ENCODE measurements at places on chromosomes 5 and 9.

DNA sequence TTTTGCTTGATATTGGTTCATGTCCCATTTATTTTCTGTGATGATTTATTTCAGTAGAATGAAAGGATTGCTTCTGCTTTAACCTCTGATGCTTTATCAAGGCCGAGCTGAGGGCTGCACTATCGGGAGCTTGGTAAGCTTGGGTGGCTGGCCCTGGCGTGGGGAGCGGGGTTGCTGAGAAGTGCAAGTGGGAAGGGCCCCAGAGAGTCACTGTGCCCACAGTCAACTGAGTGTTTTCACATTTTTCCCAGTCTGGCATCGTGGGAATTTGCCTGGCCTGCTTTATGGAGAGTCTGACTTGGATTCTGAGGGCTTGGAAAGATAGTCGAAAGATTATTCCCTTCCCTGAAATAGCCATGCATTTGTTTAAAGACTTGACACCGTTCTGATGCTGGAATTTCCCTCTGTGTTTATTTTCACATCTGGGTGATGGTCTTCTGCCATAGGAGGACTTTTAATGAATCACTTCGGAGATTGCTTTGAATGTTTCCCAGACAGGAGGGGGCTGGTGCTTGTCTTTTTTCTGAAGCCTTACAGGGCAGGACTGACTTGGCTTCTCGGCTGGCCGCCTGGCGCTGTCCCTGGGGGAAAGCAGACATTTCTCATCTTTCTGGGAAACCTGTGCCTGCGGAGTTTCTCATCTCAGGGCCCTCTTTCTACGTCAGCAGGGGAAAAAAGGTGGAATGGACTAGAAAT lies 139.0 kb downstream of the BOD1 start:
- DNase-seq = no peak

GRCh38 chr5:32960340-32961058 lies 249.4 kb downstream of the NPR3 start:
- no peak for DNase-seq

DNA sequence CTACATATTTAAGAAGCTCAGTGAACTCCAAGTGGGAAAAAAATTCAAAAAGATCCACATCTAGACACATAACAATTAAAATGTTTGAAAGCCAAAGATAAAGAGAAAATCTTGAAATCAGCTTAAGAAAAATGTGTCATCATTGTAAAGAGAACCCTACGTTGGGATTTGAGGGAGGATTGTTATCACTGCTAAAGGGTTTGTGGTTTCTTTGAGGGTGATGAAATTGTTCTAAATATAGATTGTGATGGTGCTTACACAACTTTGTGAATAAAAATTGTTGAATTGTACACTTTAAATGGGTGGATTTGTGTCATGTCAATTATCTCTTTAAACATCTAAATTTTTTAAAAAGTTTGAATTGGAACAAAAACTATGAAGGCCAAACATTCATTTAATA lies 92.2 kb upstream of the ADAMTS19 start:
- no peak for DNase-seq

DNA sequence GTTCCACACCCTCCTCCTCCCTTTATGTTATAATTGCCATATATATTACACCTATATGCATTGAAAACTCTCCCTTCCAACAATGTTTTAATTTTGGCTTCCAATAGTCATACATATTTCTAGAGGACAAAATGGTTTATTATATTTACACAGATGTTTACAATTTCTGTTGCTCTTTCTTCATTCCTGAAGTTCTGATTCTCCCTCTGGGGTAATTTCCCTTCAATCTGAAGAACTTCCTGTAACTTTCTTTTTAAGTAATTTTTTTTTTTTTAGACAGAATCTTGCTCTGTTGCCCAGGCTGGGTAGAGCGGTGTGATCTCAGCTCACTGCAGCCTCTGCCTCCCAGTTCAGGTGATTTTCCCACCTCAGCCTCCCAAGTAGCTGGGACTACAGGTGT lies 173.0 kb upstream of the MAP1B start:
- no peak for DNase-seq

DNA sequence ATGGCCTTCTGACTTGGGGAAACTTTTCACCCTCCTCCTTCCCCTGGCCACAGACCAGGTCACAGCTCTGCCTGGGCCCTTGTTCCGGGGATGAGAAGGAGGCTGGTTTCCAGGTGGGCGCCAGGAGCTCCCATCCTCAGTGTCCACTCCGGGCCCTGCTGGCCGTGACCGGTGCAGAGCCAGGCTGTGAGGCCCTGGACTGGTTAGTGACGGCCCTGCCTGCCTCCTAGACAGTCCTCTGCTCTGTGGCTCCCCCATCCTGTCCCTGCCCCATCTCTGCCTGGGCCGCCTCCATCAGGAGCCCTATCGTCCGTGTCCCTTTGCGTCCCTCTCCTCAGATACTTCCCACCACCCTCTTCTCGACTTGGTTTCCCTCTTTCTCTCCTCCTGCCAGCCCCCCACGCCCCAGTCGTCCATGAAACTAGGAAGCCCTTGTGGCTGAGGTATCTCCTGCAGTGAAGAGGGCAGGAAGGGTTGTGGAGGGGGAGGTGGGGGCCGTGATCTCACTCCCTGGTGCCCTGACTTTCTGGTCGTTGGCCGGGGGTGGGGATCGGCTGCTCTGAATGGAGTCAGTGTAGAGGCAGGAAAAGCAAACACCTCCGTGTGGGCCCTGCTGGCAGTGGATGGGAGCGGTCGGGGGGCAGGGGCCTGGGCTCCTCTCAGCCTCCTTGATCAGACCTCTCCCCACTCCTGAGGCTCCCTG lies 15.4 kb upstream of the CERCAM start:
- DNase-seq = no peak

- DNase-seq = no peak
Measured at GRCh38 chr5:177445052-177445916, 1.3 kb upstream of the PRR7 start.

- DNase-seq = no peak
Measured at GRCh38 chr5:168030912-168031311, 260.5 kb upstream of the WWC1 start.

DNA sequence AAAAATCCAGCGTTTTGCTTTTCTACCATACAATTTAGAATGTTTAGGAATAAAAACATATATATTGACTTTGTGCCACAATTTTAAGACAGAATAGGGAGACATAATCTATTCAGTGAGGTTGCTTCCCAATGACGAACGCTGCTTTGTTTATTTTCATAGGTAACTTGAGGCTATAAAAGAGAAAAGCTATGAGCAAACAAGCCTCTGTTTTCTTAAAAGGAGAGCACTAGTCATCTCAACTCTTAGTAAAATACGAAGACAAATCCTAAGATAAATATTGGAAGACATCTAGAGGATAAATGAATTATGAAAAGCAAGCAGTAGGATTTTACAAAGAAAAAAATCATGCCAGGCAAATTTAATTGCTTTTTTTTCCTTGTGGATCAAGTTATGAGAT lies 363.6 kb downstream of the ANXA1 start:
- DNase-seq = no peak

DNA sequence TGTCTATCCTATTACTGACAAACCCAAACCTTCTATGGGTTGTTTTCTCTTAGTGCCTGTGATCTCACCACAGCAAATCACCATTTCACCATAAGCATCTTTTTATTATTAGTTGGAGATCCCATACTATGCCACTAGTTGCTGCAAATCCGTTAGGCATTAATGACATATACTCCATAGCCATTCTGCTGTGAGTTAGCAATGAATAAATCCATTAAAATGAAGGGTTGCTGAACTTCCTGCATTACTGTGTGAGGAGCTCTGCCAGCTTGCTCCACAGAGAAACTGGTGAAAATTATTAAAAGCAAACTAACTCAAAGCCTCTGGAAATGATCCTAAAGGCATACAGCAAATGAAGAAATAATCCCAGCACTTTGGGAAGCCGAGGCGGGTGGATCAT lies 102.0 kb downstream of the CFAP95 start:
- no peak for DNase-seq

DNA sequence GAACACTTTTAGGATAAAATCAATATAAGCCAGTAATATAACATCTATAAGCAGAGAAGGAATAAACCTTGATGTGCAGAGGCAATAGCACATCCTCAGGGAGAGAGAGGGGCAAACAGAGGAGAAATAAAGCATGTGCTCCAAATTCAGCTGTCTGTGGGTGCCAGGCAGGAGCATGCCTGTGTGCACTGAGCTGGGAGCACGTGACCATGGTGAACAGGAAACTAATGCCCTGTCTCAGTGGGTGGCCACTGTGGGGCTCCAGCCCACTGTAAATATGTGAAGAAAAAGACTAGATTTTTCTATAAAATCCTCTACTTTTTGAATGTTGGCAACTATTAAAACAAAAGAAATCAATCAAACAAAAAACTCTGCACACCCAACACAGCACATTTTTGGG lies 55.3 kb downstream of the FYB1 start:
- DNase-seq = no peak

GRCh38 chr5:24161559-24161958 lies 483.2 kb downstream of the CDH10 start:
- DNase-seq = no peak

GRCh38 chr9:82791692-82792091 lies 271.2 kb downstream of the RASEF start:
- DNase-seq = no peak

- DNase-seq = no peak
Measured at GRCh38 chr9:98074115-98074990, 17.8 kb downstream of the NANS start.

DNA sequence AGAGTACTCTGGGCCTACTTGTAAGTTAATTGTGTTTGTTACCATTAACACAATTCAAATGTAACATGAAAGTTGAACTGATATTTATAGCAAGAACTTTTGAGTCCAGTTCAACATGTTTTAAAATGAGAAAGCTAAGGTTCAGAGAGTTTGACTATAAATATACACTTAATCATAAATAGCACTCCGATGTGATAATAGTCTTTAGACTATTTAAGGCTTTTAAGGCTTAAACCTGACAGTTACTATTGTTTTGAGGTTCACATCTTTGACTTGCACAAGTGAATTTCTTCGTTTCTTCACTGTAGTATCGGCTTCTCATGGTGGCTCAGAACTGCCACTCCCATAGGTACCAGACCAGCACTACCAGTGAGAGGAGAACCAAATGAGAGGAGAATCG lies 42.4 kb downstream of the ZNF608 start:
- no peak for DNase-seq

DNA sequence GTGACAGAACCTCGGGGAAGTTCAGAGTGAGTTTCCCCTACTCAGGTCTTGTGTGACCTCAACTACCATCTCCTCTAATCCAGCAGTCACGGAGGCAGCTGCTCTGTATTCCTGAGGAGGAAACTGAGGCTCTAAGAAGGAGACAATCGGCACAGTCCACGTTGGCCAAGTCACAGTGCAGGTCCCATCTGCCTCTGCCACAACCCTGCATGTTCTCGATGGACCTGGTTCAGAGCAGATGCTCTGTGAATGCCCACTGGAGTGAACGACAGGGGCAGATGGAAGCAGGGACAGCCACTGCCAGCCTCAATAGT lies 722 bp upstream of the ERGIC1 start:
- no peak for DNase-seq

DNA sequence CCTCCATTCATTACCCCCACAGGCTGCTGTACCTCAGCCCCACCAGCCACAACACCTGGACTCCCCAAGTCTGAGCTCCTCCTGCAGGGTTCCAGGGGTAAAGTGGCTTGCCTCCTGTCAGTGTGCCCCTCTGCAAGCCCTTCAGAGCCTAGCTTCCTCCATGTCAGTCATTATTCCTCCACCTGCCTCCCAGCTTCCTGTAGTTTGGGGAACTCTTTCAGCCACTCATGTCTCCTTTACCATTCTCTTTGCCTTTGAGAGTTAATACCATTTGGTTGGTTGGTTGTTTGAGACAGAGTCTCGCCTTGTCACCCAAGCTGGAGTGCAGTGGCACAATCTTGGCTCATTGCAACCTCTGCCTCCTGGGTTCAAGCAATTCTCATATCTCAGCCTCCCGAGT lies 36.2 kb downstream of the IRF1 start:
- DNase-seq = no peak

GRCh38 chr5:137220523-137220927 lies 278.6 kb downstream of the SPOCK1 start:
- peak; percentile 80 for DNase-seq

DNA sequence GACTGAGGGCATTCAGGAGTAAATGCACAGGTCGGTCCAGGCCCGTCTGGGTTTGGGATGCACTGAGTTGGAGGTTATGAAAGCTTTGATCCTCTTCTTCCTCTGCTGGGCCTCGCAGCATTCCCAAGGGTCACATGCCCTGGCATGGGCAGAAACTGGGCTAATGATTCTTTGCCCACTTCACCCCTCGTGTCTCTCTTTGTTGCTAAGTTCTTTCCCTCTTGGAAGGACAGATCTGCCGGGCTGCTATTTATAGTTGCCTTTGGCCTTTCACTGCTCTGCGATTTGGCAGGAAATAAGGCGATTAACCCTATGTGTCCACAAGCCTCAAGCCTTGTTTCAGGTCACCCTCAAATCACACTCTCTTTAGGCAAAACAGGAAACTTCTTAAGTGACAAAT lies 66.9 kb downstream of the ENTREP1 start:
- no peak for DNase-seq

DNA sequence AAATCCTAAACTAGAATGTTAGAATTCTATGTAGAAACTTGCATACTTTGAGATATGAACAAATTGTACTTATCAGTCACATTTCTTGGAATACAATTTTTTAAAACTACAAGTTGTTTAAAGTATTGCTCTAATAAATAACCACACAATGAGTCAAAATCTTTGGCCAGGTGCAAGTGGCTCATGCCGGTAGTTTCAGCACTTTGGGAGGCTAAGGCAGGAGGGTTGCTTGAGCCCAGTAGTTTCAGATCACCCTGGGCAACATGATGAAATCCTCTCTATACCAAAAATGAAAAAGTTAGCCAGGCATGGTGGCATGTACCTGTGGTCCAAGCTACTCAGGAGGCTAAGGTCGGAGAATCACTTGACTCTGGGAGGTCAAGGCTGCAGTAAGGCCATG lies 257.8 kb downstream of the COX7C start:
- DNase-seq = no peak

DNA sequence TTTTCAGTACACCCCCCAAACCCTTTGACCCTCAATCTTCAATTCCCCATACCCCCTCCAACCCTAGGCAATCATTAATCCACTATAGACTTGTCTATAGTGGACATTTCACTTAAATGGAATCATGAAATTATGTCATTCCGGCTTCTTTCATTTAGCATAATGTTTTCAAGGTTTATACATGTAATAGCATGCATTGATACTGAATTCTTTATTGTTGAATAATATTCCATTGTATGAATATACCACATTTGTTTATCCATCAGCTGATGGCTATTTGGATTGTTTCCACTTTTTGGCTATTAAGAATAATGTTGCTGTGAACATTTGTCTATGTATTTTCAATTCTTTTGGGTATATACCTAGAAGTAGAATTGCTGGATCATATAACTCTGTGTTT lies 238.8 kb downstream of the PDE4D start:
- DNase-seq = no peak

Data from GM04504 (cell line).